ENCODE measurements at places on chromosomes 1 and 21.

DNA sequence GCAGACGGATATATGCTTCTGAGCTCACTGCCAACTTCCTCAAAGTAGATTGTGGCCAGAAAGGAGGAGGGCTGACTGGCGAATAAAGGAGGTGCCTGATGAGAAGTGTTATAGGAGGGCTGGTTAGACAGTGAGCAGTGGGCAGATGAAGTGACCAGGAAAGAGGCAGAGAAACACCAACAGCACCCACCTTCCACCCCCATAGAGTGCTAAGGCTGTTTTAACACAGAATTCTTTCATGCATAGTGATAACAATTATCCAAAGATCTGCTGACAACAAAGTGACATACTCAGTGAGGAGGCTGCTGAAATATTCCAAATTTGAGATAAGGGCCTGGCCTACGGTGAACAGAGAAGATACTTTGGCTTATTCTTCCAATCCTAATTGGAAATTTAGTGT is 21.2 kb upstream of the MTR start:
- DNase-seq = no peak

DNA sequence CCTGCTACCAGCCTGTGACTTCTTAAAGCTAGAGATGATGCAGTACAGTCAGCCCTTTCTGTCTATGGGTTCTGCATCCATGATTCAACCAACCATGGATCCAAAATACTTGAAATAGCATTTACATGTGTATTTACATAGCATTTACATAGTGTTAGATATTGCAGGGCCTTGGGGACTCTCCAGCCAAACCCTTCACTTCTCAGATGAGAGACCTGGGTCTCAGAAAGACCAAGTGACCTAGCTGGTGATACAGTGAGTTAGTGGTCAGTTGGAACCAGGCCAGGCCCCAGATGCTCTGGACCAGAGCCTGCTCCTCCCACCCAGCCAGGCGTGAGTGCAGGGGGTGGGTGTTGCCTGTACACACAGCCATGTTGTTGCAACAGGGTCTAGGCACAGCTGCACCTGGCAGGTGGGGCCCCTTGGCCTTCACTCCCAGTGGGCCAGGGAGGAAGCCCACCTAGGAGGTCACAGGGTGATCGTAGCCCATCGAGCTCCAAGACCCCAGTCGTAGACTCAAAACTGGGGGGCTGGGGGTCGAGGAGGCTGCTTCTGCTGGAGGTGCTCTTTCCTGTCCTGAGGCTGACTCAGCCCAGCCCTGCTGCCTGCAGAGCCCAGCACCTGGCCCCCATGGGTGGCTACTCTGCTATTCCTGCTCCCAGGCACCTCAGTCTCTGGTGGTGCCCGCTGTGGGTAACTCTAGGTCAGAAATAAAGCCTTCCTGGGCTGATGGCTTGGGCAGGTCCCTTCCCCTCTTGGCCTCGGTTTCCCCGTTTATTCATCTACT is 7.7 kb downstream of the TMEM61 start:
- no peak for DNase-seq

- DNase-seq = no peak
These were observed 103.8 kb downstream of the GREM2 start for GRCh38 chr1:240508201-240508600.

DNA sequence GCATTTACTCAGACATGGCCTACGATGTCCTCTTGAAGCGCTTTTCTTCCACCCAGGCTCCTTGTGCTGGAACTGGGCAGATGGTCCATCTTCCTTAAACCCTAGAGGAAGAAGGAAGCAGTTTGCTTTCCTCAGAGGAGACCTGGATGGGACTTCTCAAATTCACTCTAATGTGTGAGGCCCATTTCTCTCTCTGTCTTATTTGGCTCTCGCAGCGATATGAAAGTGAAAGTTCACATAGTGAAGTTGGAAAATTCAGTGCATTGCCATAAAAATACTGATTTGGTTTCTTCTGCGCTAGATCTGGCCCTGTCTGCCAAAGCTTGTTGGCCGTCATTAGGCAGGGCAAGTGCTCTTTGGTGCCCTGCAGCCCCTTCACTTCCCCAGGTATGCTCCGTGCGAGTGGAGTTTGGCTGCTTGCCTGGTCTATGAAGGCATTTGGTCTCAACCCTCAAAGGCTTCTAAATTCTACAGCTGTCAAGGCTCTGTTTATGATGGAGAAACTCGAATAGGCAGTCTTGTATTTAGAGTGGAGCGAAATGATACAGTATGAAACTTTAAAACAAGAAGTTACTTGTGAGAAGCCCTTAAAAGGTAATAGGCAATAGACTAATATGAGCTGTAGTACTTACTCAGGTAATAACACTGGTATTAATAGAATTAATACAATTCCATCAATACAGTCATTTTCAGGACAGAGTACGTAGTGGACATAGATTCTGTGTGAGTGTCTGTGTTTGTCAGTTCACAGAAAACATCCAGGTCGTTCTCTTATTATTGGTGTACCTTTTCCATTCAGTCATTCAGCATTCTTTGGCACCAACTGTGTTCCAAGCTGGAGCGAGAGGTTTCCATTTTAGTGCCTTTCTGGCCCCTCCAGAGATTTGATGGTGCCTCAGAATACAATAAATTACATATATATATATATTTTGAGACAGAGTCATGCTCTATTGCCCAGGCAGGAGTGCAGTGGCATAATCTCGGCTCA is 20.5 kb downstream of the SZRD1 start:
- DNase-seq = no peak

- DNase-seq = no peak
These were observed 53.4 kb downstream of the DMAP1 start for GRCh38 chr1:44266400-44267344.

DNA sequence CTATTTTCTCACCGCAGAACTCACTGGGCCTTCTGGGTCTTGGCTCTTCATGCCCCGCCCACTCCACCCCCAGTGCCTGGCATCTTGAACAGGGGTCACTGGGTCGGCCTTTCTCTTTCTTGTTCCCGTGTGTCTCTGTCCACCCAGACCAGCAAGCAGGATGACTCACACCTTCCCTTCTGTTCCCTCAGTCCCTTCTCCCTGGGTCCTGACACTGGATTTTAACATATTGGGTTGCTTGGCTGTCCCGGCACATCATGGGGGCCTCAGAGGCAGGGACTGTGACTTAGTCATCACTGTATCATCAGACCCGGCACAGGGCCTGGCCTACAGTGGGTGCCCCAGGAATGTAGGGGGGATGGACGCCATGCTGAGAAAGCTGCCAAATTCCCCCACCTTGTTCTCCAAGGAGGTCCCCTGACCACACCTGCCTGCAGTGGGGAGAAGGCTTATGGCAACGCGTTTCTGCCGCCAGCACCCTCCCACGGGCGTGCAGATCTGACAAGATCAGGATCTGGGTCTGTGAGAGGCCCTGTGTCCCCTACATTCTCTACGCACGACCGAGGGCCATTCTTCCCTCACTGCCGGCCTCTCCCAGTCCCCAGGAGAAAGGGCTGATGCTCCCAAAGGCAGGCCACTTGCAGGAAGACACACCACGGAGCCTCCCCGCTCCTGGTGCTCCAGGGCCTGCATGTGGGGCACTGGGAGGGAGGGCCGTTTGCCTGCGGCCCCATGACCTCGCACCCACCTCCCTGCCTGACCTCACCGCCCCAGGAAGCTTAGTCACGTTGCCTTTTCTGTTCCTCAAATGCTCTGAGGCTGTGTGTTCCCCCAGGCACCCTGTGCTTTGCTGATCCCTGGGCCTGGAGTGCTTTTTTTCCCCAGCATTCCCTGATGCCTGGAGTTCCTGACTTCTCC is 157.2 kb upstream of the TMEM51 start:
- DNase-seq = no peak

GRCh38 chr1:116265931-116266863 is 106.8 kb upstream of the ATP1A1 start:
- no peak for DNase-seq

- DNase-seq = no peak
These were observed 37.1 kb downstream of the CCN1 start for GRCh38 chr1:85617633-85618100.

DNA sequence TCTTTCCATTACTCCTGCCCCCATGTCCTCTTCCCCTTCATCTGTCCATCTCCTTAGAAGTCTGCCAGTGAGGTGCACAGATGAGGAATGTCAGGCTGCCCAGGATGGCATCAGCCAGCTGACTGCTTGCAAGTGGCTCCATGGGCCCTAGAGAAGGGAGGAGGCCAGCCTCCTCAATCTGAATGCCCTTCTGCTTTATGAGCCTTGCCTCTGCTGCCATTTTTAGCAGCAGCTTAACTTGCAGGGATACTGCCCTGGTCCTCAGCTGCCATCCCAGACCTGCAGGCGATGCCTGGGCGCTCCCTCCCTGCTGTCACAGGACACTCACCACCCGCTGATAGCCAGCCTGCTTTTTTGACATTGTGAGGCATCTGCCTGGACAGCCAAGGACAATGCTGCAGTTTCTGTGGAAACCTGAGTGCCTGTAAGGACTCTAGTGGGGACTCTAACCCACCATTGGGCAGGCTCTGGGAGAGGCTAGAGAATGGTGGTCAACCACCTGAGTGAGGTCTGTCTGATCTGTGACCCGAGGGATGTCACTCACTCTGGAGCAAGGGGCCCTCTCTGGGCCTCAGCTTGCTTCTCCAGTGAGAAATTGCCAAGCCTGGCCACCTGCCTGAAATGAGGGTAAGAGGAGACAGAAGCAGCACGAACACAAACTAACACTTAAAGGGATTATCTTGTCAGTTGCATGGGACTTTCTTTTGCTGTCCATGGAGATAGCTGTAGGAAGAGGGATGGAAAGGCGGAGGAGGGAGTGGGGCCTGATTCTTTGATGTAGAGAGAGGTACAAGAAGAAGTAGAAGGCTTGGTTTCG is 185.0 kb downstream of the MIS18A start:
- DNase-seq = no peak

- DNase-seq = no peak
These were observed 87.6 kb downstream of the BCAR3 start for GRCh38 chr1:93593854-93594602.

DNA sequence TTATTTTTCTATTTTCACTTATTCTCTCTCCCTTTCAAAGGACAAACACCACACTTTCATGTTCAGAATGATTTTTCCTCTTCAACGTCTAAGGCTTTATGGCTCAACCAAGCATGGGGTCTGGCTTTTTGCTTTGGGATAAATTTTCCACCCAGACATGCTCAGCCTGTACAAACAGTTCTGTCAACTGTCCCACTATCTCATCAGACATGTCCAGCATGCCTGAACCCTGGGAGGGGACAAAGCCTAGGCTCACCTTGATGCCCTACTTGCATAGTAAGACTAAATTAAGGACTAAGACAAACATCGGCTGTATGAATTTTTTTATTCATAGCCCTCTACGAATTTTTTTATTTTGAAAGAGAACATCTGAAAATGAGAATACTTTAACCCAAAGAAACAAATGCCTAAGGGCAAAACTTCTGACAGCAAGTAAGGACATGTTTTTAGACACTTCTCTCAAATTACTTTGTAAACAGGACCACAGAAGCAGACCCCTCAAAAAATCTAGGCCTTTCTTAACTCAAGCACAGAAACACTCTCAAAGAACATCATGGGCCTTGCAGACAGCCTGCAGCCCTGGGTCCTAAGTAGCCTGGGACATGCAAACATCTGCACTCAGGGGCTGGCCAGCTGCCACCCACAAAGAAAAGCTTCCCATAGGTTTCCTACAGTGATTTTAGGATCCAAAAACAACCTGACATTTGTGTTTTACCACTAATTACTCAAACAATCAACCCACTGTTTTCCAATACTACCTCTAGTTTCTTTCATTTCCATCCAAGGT is 72.3 kb upstream of the PALMD start:
- no peak for DNase-seq

GRCh38 chr1:15764269-15764764 is 5.7 kb downstream of the FBLIM1 start:
- no peak for DNase-seq

GRCh38 chr1:42456754-42457089 is 379 bp downstream of the PPCS start:
- DNase-seq = no peak

DNA sequence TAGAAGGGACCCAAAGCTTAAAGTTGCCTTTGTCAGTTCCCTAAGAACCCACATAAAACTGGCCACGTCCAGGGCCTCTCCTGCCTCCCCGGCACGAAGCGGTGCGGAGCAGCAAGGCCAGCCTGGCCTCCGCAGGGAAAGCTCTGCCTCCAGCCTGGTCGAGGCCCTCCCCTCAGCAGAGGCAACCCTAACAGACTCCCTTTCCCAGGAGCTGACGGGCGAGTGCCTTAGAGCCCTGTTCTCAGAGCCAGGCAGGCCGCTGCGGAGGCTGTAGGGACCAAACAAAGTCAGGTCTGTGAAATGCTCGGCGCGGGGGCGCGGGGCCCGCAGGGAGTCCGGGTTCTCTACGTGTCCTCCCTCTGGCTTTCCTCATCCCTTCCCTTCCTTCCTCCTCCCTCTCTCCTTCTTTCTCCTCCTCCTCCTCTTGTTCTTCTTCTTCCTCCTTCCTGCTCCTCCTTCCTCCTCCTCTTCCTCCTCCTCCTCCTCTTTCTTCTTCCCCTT is 40.7 kb downstream of the RIPK4 start:
- no peak for DNase-seq

DNA sequence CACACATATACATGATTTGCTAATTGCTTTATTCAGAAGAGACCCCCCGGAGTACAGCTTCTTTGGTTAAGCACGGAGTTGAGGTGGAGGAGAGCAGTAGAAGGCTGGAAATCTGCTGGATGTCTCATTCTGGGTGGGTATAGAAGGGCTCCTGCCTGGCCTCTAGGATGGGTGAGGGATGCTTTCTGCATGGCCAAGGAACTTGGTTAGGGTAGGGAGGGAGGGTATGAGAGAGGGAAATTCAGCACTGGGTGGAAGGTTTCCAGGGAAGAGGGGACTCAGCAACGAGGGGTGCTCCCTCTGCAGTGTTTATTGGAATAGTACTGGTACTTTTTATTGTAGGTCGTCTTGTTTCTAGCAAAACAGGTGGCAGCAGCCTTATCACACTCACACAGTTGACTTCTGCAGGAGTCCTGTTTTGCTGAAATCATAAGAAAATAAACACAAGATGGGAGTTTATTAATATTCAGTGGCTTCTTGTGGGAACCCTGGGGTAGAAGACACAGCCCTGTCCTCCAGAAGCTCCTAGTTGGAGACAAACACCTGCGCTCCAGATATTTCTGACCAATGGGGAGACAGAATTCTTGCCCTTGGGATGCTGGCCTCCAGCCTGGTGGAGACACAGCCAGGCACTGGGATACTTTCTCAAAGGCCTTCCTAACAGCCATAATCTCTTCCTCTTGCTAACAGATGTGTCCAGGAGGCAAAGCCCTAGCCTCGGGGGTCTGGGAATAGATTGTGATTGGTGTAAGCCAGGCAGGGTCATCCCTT is 3.8 kb downstream of the PLA2G2A start:
- DNase-seq = no peak

GRCh38 chr1:92482665-92483609 is 3.8 kb downstream of the GFI1 start:
- DNase-seq = no peak

- DNase-seq = no peak
These were observed 1.0 kb downstream of the FTCD start for GRCh38 chr21:46154155-46154954.

GRCh38 chr1:117976381-117976780 is 46.8 kb downstream of the WDR3 start:
- DNase-seq = no peak

- DNase-seq = no peak
These were observed 17.3 kb downstream of the SLC45A1 start for GRCh38 chr1:8335246-8335645.

GRCh38 chr21:23475281-23476219 is 2131.7 kb downstream of the MRPL39 start:
- DNase-seq = no peak

All from stimulated activated CD4-positive, alpha-beta T cell treated with anti-CD3 and anti-CD28 coated beads, TNF-alpha, amount 100 ng/mL, for 4 hours (primary cell).